ENCODE measurements at places on chromosomes 16 and 17. TPM values are rescaled to one million over a fixed set of nuclear protein-coding genes. Genes with fewer than 3 reads are reported as not detected.
A peak's percentile ranks its signal among the peaks of the same experiment; 100 is the strongest.

- DNase-seq: no peak
Observed at GRCh38 chr17:12164085-12164484, 143.4 kb downstream of the MAP2K4 start.

DNA sequence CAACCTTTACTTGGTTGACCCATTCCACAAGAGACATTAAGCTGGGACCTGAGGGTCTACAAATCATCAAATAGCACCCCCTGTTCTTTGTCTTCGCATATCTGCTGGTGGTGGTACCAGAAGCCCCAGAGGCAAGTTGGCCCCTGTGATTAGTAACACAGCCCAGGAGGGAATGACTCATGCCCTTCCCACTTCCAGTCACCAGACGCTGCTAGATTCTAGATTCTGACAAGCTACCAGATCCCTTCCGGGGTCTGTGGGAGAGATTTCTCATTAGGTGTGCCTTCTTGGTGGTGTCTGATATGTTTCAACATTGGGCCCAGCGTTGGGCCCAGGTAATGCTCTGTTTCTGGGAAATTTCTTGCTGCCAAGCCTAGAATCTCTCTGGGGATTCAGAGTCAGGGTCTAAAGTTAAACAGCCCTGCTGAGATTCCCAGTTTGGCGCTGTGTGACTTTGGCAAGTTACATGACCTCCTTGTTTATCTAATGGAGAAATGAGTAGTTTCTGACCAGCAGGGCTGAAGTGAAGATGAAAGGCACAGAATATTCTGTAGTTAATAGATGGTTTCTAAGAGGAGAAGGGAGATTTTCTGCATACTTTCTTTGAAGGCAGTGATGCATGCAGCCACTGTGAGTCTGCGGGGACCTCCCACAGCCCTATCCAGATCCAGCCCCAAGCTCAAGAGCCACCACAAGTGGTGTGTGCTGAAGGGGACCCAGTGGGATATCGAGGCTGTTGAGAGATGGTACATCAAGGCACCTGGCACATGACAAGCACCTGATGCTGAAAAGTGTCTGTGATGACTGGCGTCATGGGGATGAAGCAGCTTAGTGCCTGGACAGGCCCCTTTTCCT lies 3.9 kb downstream of the TRPV2 start:
- no peak for DNase-seq

GRCh38 chr17:38912221-38912813 lies 13.1 kb upstream of the LASP1NB start:
- no peak for DNase-seq

DNA sequence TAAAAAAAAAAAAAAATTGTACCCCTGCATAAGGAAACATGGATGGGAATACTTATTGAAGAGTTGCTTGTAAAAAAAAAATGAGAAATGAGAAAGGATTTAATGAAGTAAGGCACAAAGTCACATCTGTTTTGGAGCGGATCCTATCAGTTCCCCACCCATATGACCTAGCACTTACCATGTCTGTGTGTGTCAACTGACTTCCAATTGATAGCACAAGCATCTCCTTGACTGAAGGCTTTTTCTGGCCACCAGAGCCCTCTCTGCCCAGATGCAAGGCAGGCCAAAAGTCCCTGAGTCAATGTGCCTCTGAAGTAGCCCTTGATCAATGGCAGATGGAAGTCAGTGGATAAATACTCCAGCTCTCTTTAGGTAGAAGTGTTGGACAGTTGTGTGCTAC lies 13.4 kb upstream of the NLK start:
- DNase-seq: no peak

DNA sequence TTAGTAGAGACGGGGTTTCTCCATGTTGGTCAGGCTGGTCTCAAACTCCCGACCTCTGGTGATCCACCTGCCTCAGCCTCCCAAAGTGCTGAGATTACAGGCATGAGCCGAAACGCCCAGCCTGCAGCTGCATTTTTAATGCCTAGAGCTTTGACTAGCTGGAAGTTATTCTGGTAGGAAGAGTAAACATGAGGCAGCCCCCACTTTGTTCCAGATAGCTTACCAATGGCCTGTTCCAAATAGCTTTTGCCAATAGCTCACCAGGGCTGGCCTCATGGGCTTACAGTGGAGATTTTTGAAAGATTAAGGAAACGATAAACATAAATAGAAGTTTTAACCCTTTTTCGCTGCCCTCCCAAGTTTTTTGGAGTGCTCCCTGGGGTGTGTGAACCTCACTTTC lies 9.8 kb downstream of the TRPV2 start:
- no peak for DNase-seq

- no peak for DNase-seq
Observed at GRCh38 chr16:70737377-70738082, 51.7 kb upstream of the MTSS2 start.

DNA sequence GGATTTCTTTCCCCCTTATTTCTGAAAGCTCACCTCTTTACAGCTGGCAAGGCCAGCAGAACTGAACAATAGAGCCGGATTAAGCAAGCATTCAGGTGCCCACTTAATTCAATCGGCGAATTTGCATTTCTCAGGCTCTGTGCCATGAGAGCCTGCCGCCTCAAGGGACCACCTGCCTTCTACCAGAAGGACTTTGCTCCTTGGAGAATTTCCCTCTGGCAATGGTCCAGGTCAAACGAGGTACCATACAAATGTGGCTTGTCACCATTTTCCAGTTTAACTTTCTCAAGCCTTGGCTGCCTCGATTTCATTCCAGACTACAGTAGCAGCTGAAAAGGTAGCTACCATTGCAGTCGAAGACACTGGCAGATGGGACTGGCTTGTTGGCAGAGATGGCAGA lies 534.0 kb downstream of the MAF start:
- DNase-seq: no peak

DNA sequence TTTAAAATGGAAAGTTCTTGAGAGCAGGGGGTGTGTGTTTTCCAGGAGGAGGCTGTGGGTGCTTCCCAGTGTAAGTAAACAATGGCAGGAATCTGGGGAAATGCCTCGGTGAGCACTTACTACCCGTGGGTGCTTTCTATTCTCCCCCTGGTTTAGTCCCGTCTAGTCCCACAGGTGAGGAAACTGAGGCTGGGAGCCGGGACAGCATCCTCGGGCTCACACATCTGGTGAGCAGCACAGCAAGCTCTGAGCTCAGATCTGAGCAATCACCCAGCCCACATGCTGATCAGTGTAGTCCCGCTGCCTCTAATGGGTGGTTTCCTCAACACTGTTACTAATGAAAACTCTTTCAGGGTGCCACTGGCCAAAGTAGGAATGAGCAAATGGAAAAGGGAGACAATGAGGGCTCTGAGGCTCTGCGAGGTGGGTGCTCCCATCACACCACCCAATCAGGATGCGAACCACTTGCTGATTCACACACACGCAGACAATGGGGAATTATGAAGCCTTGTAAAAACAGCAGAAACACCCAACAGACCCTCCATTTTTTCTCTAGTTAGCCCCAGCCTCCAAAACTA lies 202.6 kb downstream of the PARN start:
- no peak for DNase-seq

GRCh38 chr17:39062846-39063680 lies 88.4 kb downstream of the PLXDC1 start:
- DNase-seq: no peak

DNA sequence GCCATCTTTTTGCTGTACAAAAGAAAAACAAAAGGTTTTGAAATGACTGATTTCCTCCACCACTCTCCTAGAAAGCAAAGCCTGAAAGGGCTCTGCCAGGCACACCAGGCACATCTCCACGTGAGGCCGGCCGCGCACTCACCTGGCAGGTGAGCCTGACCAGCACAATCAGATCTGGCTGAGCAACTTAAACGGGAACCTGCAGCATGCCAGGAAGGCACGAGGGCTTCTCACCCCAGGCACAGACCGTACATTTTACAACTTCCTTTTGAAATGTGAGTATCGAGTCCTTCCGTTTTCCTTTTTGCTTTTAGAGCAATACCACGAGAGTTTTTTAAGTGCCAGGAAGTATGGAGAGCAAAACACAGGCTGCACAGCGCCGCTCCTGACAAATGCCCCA lies 22.5 kb downstream of the SLC38A10 start:
- no peak for DNase-seq

- peak; percentile 87 for DNase-seq
Observed at GRCh38 chr17:41496803-41497484, 7.2 kb upstream of the KRT36 start.

GRCh38 chr17:68053231-68054013 lies 17.9 kb downstream of the KPNA2 start:
- no peak for DNase-seq

GRCh38 chr17:56598466-56598865 lies 5.0 kb downstream of the NOG start:
- DNase-seq: no peak

DNA sequence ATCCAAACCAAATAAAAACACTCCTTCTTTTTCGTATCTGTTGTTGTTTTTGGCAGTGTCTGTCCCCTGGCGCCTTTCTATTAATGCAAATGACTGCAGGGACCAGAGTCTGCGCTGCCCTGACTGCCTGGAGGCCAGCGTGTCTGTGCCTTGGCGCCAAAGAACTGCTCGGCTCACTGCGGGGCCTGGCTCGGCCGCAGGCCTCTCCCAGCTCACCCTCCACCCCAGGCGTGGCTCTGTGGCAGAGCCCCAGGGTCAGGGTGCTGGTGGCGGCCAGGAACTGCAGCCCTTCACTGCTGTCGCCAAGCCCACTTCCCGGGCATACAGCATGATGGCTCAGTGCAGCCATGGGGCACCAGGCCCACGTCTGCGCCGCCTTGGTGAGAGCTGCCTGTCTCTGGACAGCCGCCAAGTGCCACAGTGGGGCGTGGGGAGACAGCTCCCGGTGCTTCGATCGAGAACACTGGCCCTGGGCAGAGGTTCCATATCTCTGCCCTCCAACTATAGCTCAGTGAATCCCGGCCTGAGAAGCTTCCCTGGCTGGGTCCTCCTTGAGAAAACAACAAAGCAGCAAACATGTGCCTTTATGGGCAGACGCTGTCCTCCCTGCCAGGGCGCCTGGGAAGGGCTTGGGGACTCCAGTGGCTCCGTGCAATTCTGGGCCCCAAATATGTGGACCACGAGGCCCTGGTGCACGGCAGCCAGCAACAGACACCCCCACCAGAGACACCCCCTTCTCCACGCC lies 11.1 kb downstream of the CANT1 start:
- DNase-seq: no peak

DNA sequence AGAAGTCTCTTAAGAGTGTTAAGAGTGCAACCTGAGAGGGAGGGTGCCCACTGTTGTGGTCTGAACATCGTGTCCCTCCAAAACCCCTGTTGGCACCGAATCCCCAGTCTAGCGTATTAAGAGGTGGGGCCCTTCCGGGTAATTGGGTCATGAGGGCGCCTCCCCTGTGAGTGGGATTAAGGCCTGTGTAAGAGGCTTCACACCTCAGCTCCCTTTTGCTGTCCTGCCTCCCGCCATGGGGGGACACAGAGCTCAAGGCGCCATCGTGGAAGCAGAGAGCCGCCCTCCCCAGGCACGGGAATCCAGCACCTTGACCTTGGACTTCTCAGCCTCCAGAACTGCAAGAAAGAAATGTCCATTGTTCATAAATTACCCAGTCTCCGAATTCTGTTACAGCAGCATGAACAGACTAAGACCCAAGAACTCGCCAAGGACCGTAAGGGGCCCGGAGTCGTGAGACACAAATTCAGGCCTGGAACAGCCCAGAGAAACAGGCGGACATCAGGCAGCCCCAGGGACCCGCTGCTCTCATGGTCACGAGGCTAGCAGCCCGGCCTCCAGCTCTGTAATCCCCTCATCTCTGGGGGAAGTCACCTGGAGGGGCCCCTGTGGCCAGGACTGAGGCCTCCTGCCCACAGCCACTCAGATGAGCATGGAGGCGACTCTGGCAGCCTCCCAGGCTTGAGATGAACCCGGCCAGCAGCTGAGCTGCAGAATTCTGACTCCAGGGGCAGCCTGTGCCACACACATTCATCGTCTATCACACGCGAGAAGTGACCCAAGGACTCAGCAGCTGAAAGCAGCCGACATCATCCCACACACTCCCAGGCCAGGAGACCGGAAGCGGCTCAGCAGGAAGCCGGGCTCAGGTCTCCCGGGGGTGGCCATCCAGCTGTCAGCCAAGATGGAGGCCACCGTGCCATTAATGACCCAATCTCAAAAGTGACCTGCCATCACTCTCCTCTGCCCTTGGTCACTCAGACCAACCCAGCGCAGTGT lies 12.8 kb upstream of the CHMP6 start:
- no peak for DNase-seq

- no peak for DNase-seq
Observed at GRCh38 chr16:12225806-12226465, 249.4 kb downstream of the SNX29 start.

- DNase-seq: no peak
Observed at GRCh38 chr16:79751471-79752184, 151.1 kb upstream of the MAF start.

- DNase-seq: peak; percentile 86
Observed at GRCh38 chr17:64281962-64282752, 19.1 kb upstream of the TEX2 start.

DNA sequence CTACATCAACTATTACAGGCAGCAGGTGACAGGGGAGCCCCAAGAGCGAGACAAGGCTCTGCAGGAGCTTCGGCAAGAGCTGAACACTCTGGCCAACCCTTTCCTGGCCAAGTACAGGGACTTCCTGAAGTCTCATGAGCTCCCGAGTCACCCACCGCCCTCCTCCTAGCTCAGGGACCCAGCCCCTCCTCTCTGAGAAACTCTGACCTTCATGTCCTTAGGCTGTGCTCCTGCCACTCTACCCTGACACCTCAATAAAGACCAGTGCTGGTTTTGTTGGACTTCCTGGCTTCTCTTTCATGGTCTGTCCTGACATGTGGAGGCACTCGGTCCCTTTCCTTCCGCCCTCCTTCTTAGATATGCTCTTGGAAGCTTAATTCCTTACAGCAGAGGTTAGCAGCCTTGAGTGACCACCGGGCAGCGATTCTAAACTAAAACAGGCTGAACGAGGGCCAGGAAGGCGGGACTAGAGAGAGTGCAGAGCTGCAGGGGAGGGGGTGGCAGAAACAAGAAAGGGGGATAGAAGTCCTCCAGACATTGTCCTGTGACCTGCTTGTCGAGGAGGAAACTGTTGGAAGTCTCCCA lies 915 bp downstream of the AHSP start:
- no peak for DNase-seq

- no peak for DNase-seq
Observed at GRCh38 chr16:62755938-62756337, 719.7 kb upstream of the CDH8 start.

GRCh38 chr17:81913394-81914102 lies 2.3 kb upstream of the PCYT2 start:
- DNase-seq: no peak

GRCh38 chr17:36048066-36048465 lies 16.0 kb upstream of the CCL18 start:
- no peak for DNase-seq

The MYCBPAP gene
- not detected for total RNA-seq

The CIBAR2 gene
- total RNA-seq: 0.27 TPM

The QPRT gene
- 0.52 TPM for total RNA-seq

The CCL5 gene
- total RNA-seq: 0.34 TPM

The OSGIN1 gene
- 19.8 TPM for total RNA-seq

The IGFALS gene
- total RNA-seq: 0.10 TPM

The ARL5C gene
- not detected for total RNA-seq

The SLC35G6 gene
- total RNA-seq: not detected

The AIPL1 gene
- not detected for total RNA-seq

The CACNG5 gene
- not detected for total RNA-seq

The HSPB9 gene
- total RNA-seq: not detected

Measured in HCT116 (cell line).